ENCODE measurements at places on chromosomes 5 and 9.

GRCh38 chr5:88887342-88887741 is 4.4 kb upstream of the MEF2C start:
- DNase-seq, result no peak

- no peak for DNase-seq
Observed at GRCh38 chr5:93381057-93381456, 200.0 kb downstream of the NR2F1-AS1 start.

- no peak for DNase-seq
Observed at GRCh38 chr9:14467675-14468374, 153.9 kb upstream of the NFIB start.

- DNase-seq, result no peak
Observed at GRCh38 chr9:15421990-15422371, 695 bp upstream of the SNAPC3 start.

- DNase-seq, result no peak
Observed at GRCh38 chr5:174327896-174328295, 282.4 kb downstream of the NSG2 start.

- DNase-seq, result no peak
Observed at GRCh38 chr5:67267512-67268216, 71.1 kb upstream of the CD180 start.

DNA sequence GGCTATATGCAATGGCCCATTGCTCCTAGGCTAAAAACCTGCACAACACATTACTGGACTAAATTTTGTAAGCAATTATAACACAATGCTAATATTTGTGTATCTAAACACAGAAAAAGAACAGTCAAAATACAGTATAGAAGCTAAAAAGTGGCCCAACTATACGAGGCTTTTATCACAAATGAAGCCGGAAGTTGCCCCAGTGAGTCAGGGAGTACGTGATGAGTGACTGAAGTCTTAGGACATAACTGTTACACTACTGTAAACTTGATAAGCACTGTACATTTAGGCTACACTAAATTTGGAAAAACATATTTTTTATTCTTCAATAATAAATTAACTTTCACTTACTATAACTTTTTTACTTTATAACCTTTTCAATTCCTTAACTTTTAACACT is 105.2 kb upstream of the PRR16 start:
- DNase-seq, result no peak

- no peak for DNase-seq
Observed at GRCh38 chr9:131946180-131946579, 133.5 kb downstream of the MED27 start.

GRCh38 chr5:10886497-10886896 is 125.5 kb upstream of the DAP start:
- no peak for DNase-seq

DNA sequence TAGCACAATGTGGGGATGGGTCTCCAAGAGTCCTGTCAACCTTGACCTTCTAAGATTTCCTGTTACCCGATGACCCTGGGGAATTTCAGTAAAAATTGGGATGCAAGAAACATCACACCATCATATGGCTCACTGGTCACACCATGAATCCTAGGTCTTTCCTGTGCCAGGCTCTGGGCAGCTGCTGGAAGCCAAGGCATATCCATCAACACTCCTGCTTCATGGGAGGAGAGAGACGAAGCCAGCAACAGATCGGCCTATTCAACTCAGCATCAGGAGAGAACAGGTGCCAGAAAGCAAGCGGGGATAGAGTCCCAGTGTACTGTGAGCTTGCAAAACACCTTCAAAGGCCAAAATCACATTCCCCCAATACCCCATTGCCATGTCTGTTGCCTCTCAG is 6.5 kb upstream of the NEK6 start:
- DNase-seq, result no peak
